Stimulated activated CD4-positive, alpha-beta T cell treated with anti-CD3 and anti-CD28 coated beads, Interleukin-15, amount 100 ng/mL, for 48 hours (primary cell): ENCODE measurements at places on chromosomes 5 and 9.

DNA sequence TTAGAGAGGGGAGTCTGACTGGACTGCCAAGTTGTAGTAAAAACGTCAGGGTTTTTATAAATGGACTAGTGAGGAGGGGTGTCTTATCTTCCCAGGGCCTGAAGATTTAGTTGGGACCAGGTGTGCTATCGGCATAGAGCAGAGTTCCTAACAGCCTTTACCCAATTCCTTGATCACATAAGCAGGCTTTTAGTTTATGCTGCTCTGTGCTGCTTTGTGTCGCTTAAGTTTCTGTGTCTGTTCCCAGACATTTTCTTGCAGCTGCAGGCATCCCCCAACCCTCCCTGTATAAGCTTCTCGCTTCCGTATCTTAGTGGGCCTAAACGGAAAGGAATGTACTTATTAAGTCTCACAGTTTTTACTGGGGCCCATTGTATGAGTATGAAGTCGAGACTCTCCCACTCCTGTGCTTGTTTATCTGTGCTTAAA, 2.6 kb upstream of the SMC5 start:
- no peak for DNase-seq

DNA sequence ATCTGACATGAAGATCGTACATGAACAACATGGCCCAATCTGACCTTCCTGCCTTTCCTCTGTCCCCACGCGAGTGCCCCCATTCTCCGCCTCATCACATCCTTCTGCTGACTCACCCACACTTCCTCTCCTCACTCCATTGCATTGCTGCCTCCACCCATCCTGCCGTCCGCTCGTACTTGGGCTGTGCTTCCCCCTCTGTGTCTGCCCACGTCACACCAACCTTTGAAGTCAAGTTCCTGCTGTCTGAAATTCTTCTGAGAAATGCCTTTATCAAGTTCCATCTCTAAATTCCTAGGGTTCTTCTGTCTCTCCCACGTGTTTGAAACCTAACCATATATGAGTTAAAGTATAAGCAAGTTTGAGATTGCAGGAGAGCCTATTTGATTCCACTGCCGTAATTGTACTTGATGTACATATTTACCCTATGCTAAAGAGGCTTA, 18.0 kb upstream of the STARD4 start:
- peak; percentile 57 for DNase-seq

- no peak for DNase-seq
Measured at GRCh38 chr9:108722396-108722795, 133.4 kb downstream of the ACTL7B start.

DNA sequence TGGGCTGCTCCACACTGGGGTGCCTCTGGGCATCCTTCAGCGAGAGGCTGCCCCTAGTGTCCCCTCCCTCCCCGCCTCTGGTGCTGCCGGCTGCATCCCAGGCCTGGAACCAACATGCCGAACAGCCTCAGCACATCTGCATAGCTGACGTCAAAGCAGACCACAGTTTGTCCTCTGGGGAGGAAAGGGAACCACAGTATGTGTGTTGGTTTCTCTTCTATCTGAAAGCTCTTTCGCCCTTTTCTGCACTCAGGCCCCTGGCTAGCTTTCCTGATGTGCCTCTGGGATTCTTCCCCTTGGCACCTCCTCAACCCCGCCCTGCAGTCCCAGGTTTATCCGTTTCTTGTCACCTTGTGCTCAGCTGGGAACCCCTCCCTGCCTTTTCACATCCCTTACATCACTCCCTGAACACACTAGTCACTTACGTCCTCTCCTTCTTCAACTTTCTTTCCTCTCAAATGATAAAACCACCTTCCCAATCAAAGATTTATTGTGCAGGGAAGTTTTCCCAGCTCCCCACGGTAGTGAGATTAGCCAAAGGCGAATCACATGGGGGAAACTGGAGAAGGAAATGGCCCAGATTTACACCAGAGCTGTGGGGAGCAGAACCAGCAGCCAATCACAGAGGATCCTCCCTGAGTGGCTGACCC, 35.5 kb upstream of the B4GALT1 start:
- peak; percentile 6 for DNase-seq

- DNase-seq: no peak
Measured at GRCh38 chr5:133562554-133562953, 49.8 kb downstream of the FSTL4 start.
